ENCODE measurements at places on chromosomes 1 and 21.
A peak's percentile ranks its signal among the peaks of the same experiment; 100 is the strongest.

DNA sequence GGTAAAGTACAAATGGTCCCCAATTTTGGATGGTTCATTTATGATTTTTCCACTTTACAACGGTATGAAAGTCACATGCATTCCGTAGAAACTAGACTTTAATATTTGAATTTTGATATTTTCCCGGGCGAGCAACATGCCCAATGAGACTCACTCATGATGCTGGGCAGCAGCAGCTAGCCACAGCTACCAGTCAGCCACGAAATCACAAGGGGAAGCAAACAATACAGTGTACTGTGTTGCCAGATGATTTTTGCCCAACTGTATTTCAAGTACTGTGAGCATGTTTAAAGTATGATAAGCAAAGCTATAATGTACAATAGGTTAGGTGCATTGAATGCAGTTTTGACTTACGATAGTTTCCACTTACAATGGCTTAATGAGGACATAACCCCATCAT lies 266.8 kb downstream of the VAV3 start:
- no peak for DNase-seq

- no peak for DNase-seq
Observed at GRCh38 chr1:245587435-245588115, 432.8 kb downstream of the KIF26B start.

DNA sequence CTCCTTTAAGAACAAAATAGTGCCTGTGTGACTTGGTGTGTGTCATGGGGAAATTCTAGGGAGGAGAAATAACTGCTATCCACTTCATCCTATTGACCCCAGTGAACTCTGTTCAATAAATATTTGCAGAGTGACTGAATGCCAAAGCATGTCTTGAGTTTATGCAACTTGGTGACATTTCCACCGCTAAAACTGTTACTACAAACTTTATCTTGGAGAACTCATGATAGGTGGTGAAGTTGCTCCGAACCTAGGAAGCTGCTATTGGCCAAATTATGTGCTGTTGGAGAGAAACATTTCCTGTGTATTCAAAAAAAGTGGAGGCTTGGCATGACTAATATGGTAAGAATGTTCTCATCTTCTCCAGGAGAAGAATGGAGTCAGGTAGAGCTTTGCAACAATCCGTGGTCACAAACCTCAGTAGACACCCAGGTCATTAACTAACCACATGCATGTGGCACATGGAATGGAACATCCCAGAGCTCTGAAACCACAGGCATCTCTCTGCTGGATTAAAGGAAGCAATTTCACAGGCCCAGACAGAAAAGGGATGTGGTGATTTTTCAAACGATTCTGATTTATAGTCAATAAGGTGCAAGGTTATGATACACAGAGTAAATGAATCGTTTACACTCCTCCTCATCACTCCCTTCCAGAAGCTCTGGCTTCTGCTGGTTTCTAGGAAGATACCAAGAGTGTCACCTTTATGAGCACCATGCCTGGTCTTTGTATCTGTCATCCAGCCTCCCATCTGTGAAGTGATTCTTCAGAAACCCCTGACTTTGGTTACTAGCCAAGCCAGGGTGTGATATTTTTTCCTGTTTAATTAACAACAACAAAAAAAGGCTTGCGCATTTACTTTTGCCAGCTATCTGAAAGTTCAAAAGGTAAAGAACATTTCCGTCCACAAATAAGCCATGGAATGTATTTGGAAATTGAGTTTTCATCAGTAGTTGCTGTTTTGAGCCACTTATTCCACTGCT lies 361.1 kb downstream of the TGFB2 start:
- no peak for DNase-seq

DNA sequence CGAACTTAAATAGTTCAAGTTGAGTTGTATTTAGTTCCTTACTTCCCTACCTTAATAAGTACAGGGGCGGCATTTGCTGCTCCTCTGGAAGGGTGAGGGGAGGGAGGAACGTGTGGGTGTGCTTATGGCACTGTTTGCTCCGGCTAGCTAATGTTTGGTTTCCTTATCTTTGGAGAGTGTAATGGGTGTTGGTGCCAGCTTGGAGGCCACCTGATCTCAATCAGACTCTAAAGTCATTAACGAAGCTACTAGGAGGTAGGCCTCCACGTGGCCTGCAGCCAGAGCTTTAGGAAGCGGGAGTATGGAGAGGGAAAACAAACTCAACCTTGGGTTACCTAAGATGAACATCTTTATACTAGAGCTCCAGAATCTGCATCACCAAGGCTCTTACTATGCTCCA lies 43.0 kb upstream of the RAP1A start:
- DNase-seq = no peak

GRCh38 chr1:18015719-18016118 lies 91.9 kb upstream of the IGSF21 start:
- no peak for DNase-seq

DNA sequence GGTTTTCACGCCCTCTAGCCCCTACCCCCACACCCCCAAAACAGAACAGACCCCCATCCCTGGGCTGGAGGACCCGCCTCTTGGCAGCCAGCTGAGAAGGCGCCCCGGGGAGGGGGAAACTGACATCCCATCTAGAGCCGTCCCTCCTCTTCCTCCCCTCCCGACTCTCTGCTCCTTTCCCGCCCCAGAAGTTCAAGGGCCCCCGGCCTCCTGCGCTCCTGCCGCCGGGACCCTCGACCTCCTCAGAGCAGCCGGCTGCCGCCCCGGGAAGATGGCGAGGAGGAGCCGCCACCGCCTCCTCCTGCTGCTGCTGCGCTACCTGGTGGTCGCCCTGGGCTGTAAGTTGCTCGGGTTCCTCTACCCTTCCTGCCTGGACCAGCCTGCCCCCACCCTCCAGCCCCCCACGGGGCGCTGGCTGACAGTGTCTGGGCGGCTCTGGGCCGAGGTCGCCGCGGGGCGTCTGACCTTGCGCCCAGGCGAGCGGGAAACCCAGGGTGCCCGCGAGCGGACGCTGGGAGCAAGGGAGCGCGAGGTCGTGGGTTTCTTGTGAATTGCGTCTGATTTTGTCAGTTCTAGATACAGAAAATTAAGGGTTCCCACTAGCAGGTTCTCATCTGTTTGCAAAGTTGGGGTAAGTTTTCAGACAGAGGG lies 618 bp downstream of the JAM2 start:
- no peak for DNase-seq

GRCh38 chr1:81582467-81582986 lies 218.2 kb upstream of the ADGRL2 start:
- DNase-seq = no peak

DNA sequence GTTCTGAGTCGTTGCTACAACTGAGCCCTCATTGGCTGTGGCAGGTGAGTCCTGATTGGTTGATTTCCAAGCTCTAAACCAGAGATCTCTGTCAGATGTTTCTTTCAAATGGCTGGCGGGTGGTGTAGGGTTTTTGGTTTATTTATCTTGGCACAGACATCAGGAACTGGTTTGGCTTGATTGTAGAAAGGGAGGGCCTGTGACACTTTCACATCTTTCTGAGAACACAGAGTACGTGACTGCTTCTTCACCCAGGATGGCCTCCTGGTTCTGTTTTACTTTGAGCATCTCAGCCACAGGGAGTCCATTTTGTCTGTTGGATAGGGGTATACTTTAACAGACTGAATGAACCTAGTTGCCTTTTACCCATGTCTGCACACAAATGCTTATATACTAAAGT lies 89.4 kb upstream of the GPR52 start:
- no peak for DNase-seq

DNA sequence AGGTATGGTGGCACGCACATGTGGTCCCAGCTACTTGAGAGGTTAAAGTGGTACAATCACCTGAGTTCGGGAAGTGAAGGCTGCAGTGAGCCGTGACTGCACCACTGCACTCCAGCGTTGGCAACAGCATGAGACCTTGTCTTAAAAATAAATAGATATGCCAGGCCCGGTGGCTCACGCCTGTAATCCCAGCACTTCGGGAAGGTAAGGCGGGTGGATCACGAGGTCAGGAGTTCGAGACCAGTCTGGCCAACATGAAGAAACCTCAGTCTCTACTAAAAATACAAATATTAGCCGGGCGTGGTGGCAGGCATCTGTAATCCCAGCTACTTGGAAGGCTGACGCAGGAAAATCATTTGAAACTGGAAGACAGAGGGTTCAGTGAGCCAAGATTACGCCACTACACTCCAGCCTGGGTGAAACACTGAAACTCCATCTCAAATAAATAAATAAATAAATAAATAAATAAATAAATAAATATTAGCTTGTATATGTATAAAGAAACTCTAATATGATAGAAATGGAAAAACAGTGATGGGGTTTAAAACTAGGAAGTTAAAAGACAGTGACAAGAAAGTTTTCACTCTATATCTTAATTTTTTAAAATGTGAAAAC lies 18.8 kb downstream of the GATAD2B start:
- no peak for DNase-seq

DNA sequence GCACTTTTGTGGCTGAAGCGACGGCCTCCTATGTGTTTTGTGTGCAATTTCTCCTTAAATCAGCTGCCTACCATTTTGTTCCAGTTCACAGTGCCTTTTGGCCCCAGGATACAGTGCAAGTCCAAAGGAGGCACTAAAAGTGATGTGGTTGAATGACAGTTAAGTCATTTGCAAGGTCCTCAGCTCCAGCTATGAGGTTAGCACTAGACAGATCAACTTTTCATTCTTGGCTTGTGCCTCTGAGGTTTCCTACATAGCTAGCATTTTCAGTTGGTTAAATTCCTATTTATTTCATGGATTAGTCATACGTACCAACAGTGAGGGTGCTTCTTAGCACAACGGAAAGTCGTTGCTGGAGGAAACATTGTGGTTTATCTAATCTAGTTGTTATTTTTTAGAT lies 59.3 kb upstream of the NTPCR start:
- DNase-seq = no peak

DNA sequence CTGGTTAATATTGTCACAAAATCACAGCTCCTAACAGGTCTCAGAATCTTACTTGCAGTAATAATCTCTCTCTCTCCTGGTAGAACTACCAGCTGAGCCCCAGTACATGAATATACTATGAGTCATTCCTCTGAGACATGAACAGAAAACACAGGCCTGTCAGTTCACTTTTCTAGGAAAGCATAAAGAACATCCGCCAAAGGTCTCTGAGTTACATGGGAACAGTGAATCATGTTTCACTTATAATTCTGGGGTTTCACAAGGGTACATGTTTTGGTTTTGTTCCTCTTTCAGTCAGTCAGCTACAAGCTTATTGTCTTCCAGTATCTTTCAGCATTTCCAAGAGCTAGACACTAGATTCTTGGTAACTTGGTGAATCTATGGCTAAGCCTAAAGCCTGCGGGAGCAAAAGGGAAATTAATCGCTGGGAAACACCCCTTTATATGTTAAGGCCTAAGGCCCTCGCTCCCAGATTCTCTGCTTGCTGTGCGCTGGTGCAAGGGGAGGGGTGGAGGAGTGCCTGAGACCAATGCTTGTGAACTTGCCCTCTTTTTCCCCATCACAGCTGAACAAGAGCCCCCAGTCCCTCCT lies 31.7 kb downstream of the IFNGR2 start:
- no peak for DNase-seq

GRCh38 chr1:188615321-188615720 lies 1786.6 kb downstream of the PLA2G4A start:
- no peak for DNase-seq

DNA sequence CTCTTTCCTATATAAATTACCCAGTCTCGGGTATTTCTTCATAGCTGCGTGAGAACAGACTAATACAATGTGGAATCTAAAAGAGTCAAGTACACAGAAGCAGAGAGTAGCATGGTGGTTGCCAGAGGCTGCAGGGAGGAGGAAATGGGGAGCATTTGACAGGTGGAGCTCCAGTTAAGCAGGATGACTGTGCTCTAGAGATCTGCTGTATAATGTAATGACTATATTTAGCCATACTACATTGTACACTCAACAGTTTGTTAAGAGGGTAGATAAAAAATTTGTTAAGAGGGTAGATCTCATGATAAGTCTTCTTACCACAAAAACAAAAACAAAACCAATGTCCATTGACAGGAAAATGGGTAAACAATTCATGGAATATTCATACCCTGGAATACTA lies 82.1 kb downstream of the MT1HL1 start:
- no peak for DNase-seq

DNA sequence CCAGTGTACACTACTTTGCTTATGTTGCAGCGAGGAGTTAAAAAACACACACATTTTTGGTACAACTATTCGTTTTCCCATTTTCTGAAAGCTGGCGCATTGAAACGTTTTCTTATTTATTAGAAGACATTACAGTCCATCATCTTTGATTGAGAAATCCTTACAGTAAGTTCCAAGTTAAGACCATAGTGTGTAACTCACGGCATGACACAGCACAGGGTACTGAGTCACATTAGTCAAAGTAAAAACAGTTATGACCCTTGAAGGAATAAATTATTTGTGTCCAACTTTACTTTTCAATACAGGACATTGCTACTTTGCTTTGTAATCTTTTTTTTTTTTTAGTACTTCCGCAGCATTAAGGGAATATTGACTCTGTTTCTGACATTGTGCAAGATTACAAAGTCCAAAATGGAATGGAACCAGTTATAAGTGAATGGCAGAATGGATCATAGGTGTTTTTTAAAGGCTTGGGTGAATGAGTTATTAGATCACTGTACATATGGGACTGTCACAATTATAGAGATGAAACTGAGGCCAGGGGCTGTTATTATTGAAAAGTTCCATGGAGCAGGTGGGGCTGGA lies 11.7 kb downstream of the PTGFRN start:
- no peak for DNase-seq

DNA sequence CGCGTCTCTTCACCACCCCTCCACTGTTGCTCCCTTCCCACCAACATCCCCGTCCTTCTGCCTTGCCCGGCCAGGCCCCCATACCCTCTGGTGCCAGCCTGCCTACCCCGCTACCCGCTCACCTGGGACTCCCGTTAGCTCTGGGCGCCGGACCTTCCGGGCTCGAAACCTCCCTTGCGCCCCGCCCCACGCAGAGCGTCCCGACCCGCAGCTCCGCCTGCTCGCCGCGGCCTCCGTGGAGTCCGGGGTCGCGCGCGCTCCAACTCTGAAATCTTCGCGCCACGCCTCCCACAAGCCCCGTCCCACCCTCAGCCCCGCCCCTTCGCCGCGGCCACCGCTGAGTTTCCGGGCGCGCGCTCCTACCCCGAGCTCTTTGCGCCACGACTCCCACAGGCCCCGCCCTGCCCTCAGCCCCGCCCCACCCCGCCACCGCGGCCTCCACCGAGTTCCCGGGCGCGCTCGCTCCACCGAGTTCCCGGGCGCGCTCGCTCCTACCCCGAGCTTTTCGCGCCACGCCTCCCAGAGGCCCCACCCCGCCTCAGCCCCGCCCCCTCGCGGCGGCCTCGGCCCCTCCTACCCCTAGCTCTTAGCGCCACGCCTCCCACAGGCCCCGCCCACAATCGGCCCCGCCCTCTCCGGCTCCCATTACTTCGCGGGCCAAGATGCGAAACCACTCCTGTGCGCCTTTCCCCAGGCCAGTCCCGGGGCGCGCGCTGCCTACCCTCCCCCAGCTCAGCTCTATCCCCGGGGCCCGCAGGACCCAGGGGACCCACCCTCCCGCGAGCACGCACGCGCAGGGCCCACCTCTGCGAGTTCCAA lies at the start of gene IFT25:
Gene IFT25 (minus strand): TSS at position 267 of the 819 bp plus-strand sequence. CDS start 5,617 bp downstream, outside the sequence.
- peak; percentile 95 for DNase-seq
